CD4-positive, CD25-positive, alpha-beta regulatory T cell (primary cell): ENCODE measurements at places on chromosomes 2 and 18. TPM values are rescaled to one million over a fixed set of nuclear protein-coding genes. Genes with fewer than 3 reads are reported as not detected.
A peak's percentile ranks its signal among the peaks of the same experiment; 100 is the strongest.

Gene TNFAIP6
- total RNA-seq = not detected

Gene HTR2B
- total RNA-seq = 0.17 TPM

Gene TCF23
- total RNA-seq = not detected

Gene TUBA4B
- not detected for total RNA-seq

Gene REG1B
- not detected for total RNA-seq

Gene OTOS
- total RNA-seq = not detected

Gene DNAJC5G
- total RNA-seq = not detected

Gene TBR1
- total RNA-seq = 0.32 TPM

Gene CAPN14
- total RNA-seq = 0.20 TPM

Gene LONRF2
- 0.42 TPM for total RNA-seq

DNA sequence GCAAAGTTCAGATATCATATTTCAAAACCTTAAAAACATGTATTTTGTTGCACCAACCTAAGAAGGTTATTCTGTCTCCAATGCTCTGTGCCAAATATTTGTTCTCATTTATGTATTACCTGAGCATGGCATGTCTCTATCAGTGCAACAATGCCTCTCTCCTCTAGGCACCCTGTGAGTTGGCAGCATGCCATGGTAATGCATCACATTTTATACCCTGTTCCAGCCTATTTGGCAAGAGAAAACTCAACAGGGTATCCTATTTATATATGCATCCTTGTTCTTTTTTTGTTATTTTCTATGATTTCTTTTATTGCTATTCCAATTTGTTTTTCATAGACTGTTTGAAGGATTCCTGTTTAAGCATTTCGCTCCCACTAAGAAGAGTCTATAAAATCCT is 126.3 kb upstream of the NRXN1 start:
- DNase-seq = no peak

GRCh38 chr18:62109676-62110075 is 77.2 kb downstream of the PIGN start:
- no peak for DNase-seq

DNA sequence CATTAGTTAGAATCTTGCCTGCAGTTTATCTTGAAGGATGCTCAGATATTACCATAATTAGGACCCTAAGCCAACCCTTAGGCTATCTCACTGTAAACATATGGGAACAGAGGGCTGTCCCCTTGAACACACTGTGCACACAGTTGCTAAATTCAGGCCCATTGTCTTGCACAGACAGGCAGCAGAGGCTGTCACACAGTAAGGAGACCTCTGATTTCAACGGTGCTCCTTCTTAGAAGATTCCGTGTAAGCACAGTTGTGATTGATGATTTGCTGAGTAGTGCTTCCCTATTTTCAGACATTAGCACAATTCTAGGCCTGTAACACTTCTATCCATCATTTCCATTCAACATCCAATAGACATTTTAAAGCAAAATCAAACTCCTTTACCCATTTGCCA is 108.0 kb downstream of the RNF152 start:
- no peak for DNase-seq

DNA sequence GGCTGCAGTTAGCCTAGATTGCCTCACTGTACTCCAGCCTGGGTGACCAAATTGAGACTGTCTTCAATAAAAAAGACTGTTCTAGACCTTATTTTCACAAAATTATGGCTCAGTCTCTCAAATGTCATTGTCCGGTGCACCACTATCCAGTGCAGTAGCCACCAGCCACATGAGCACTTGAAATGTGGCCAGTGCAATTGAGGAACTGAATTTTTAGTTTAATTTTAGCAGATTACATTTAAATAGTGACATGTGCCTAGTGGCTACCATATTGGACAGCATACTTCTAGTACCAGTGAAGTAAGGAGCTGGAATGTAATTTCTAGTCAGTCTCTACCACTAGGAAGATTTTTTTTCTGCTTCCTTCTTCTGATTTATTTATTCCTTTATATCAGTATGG is 39.4 kb downstream of the KCMF1 start:
- DNase-seq = no peak

DNA sequence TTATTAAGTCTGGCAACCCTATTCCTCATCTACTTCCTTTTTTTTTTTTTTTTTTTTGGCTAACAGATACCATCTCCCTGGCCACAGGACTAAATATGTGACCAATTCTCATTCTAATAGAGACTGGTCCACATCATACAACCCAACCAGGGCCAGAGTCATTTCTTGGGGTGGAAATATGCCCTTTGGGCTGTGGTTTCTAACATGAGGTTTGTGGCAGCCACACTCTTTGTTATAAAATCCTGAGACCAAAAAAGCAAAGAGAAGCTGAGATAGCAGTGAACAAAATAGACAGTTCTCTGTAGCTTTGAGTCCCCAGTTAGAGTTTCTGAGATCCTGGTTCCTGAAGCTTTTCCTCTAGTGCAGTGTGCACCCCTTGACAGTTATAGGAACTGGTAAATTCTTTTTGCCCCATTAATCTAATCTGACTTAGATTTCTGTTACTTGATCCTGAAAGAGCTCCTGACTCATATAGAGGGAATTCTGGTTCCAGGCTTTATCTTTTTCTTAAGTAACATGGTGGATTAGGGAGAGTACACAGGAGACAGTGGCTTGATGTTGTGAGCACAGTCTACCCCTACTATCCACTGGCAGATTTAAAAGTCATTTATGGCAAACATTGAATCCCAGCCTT is 86.8 kb downstream of the MAIP1 start:
- no peak for DNase-seq

DNA sequence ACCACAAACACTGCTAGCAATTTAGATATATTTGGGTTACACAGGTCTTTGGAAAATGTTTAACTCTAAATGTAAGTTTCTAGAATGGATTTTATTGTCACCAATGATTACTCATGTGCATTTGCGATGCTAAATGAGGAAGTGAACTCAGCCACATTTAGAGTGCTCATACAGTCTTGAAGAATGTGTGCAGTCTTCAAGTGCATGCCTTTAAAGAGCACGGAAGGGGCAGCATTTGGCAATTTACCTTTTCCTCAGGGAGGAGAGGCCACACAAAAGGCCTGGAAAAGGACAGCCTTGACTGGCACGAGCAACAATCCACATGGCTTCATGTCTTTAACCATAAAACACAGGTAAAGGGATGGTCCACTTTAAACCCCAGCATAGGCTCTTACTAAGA is 78.5 kb upstream of the STK17B start:
- peak; percentile 53 for DNase-seq

GRCh38 chr18:27780061-27780745 is 396.7 kb downstream of the CDH2 start:
- no peak for DNase-seq

DNA sequence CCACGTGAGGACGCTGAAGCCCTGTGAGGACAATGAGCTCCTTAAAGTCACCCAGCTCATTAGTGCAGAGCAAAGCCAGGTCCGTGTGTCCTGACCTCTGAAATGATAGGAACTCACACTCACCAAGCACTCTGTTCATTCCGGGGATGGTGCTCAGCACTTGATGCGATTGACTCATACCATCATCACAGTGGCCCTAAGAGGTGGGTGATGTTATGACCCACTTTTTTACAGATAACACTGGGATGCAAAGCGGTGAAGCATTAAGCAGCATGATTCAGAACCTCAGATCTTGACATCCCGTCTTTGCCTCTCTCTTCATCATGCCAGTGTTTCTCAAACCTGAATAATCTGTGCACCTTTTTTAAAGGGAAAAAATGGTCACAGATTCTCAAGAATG is 234.8 kb downstream of the ALPK2 start:
- no peak for DNase-seq

DNA sequence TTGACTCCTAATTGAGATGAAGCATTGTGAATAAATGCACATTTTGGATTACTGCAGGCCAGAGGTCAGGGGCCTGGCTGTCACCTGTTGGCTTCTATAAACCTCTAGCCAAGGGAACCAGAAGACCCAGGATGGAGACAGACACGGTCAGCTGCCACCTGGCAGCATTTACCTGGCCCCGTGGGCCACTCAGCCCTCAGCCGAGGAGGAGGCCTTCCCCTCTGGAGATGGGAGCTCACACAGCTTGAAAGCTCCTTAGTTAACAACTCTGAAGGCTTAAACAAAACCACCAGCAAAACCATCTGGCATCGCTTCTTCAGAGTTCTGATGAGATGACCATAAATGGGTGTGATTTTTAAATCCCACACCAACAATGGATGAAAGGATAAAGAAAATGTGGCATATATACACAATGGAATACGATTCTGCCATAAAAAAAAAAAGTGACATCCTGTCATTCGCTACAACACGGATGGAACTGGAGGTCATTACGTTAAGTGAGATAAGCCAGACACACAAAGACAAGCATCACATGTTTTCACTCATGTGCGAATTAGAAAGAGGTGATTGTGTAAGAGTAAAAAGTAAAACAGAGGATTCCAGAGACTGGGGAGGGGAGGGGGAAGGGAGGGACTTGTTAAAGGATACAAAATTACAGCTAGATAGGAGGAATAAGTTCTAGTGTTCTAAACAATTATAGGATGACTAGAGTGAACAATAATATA is 218.4 kb downstream of the TMEM163 start:
- DNase-seq = no peak

DNA sequence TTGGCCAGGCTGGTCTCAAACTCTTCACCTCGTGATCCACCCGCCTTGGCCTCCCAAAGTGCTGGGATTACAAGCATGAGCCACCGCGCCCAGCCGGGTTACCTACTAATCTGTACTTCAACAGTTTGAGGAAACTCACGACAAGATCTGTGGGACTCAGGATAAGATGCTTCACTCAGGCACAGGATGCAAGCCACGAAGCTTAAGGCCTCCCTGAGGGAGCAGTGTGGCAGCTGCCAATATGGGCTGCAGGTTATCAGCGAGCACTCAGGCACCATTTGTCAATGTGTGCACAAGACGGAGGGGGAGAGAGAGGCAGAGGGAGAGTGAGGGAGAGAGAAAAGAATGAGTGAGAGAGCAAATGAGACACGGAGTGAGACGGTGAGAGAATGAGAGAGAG is 173.6 kb upstream of the RAB6C start:
- no peak for DNase-seq

DNA sequence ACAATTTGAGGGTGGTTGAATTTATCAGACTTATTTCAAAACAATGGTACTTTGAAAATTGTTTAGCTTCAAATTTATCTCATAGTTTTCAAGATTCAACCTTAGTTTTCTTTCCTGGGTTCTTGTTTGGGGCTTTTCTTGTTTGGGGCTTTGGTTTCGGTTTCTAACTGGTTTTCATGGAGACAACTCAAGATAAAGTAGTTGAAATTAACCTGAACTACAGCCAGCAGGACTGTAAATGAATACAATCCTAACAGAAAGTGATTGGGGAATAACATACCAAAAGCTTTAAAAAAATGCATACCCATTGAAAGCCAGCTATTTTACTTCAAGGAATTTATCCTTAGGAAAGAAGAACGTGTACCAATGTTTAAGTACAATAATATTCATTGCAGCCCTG is 133.5 kb upstream of the SLC14A2 start:
- DNase-seq = no peak

GRCh38 chr18:37660658-37661057 is 95.1 kb upstream of the CELF4 start:
- no peak for DNase-seq

GRCh38 chr18:22272242-22272641 is 102.9 kb downstream of the GATA6 start:
- no peak for DNase-seq

DNA sequence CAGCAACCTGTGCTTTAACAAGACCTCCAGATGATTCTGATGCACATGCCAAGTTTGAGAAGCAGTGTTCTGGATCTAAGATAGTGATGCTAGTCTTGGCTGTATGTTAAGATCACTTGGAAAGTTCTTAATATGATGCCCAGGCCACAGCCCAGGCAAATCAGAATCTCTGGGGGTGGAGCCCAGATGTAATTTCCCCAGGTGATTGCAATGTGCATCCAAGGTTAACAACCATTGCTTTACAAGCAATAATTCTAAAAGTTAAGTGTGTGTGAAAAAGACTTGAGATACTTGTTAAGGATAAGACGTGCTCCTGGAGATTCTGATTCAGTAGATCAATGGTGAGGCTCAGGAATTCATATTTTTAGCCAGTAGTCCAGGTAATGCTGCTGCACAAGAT is 44.3 kb upstream of the MYO1B start:
- no peak for DNase-seq

DNA sequence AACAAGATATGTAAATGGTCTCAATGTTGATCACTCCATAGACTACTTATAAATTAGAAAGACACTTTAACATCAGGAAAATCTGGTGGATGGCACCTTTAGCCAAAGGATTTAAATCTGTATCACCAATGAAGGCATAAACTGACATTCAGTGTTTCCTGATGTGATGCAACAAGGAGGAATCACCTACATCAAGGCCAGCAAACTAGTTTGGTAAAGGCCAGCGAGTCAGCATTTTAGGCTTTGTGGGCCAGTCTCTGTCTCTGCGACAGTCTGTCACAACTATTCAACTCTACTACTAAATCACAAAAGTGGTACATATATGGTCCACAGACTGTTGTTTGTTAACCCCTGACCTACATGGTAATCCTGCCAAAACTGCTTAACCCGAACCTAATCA is 33.3 kb downstream of the C2orf76 start:
- no peak for DNase-seq

GRCh38 chr2:164903204-164903603 is 52.1 kb downstream of the SLC38A11 start:
- DNase-seq = no peak

DNA sequence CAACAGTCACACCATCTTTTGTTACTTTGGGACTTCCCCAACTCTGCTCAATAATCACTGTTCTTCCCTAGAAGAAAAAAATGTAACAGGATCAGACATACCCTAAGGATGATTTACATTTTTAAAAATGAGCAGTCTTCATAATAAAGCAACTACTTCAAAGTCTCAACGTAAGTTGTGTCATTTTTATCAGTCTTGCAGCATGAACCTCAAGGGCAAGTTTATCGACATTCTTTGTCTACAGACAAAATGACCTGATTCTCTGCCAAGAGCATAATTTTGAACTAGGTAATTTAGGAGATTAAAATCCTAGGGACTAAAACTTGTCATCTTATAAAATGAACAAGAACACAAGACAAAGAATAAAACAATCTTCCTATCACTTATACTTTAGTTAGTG is 2.3 kb downstream of the HSPD1 start:
- no peak for DNase-seq

- no peak for DNase-seq
These were observed 555.7 kb downstream of the DSC3 start for GRCh38 chr18:30486856-30487255.

DNA sequence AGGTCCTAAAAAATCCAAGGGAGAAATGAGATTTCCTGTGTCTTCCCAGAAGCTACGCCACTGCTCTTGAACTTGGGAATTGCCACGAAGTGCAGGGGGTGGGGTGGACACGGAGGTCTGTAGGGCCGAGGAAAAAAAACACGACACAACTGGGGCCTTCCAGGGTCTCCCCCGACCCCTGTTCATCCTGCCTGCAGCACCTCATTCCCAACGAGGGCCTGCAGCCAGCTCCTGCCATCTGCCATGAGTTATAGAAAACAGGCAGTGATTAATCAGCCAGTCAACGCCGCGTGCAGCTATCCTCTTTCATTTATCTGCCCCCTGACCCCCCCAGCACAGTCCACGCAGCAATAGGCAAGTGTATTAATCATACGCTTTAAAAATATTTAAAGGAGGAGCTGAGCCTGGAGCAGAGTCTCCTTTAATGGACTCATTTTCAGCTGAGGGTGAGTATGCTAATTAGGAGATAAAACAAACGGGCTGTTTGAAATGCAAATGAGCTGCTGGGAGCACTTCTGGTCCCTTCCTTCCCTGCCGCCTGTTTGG is 209.9 kb downstream of the TFCP2L1 start:
- no peak for DNase-seq

- DNase-seq = no peak
These were observed 40.2 kb downstream of the CCDC74A start for GRCh38 chr2:131567891-131568290.
